NCI-H460 (cell line): ENCODE measurements at places on chromosomes 6 and 20. TPM values are rescaled to one million over a fixed set of nuclear protein-coding genes. Genes with fewer than 3 reads are reported as not detected.

- DNase-seq = no peak
Observed at GRCh38 chr20:48384147-48384818, 443.5 kb downstream of the PREX1 start.

DNA sequence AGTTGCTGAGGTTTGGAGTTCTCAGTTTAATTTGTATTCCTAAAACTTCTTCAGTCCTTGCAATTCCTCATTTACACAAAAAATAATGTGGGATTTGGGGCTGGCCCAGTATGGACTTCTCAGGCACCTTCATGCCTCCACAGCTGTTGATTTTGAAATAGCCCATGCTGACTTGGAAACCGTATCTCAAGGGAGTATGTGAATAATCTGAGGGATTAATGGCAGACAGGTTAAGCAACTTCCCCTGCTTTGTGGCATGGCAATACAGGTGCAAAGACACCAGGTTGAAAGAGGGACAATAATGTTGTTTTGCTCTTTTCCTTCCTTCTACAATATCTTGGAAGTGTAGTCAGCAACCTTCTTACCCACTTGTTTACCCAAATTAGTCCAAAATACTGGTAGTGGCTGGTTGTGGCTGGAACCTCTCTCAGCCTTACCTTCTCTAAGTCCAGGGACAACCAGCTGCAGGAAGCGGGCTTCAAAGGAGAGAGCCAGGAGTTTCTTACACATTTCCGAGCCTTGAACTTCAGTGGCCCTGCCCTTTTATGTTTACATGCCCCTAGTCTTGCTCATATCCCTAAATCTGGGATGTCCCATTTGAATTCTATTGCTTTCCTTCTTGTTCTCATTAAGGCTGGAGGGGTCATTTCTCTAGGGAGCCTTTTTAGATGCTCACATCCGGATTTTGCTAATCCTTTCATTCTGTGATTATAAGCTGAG, 44.1 kb upstream of the ADGRF1 start:
- DNase-seq = no peak

DNA sequence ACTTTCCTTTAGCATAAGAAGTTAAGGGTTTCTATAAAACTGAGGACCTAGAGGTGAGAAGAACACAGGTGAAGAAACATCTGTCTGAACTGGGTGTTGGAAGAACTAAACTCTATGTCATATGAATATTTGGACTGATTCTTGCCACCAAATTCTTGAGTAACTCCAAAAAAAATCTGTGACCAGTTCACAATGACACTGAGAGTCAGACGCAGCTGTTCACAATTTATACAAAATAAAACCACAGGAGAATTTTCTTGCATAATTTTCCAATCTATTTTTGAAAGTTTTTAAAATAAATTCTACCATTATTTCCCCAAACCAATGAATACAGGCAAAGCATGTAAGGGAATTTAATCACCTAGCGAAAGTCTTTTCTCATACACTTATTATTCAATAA, 148.1 kb upstream of the TCF21 start:
- DNase-seq = no peak

Gene C6orf118
- not detected in 2 replicates for total RNA-seq

DNA sequence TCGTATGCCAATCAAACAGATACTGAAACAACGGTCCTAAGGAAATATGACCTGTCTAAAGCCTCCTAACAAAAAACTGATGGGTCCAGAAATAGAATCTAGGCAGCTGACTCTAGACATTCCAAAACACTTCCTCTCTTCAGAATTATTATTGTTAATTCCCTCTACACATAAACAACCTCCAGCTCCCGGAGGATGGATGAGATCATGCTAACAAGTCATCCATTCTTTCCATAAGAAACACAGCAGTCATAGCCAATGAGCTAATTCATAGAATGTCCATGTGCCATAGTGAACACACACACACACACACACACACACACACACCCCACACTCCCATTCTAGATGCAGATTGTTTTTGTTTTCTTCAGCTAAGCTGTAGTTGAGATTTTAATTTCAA, 44.3 kb downstream of the HDGFL1 start:
- DNase-seq = no peak

- peak; percentile 11 for DNase-seq
Observed at GRCh38 chr20:52242237-52243230, 51.0 kb upstream of the ZFP64 start.

Gene LY6G5C
- 0.95 and 1.3 TPM in 2 replicates for total RNA-seq

GRCh38 chr6:149921361-149921760, 1.6 kb downstream of the RAET1G start:
- DNase-seq = no peak

GRCh38 chr6:109194880-109195279, 99.6 kb downstream of the CEP57L1 start:
- DNase-seq = no peak

- no peak for DNase-seq
Observed at GRCh38 chr6:74750826-74751225, 455.0 kb downstream of the COL12A1 start.
